ENCODE measurements at places on chromosomes 4 and X.
A peak's percentile ranks its signal among the peaks of the same experiment; 100 is the strongest.

- no peak for DNase-seq
Measured at GRCh38 chr4:122785099-122785498, 41.5 kb upstream of the FGF2 start.

GRCh38 chr4:84967243-84967690 lies 777 bp upstream of the WDFY3 start:
- no peak for DNase-seq

DNA sequence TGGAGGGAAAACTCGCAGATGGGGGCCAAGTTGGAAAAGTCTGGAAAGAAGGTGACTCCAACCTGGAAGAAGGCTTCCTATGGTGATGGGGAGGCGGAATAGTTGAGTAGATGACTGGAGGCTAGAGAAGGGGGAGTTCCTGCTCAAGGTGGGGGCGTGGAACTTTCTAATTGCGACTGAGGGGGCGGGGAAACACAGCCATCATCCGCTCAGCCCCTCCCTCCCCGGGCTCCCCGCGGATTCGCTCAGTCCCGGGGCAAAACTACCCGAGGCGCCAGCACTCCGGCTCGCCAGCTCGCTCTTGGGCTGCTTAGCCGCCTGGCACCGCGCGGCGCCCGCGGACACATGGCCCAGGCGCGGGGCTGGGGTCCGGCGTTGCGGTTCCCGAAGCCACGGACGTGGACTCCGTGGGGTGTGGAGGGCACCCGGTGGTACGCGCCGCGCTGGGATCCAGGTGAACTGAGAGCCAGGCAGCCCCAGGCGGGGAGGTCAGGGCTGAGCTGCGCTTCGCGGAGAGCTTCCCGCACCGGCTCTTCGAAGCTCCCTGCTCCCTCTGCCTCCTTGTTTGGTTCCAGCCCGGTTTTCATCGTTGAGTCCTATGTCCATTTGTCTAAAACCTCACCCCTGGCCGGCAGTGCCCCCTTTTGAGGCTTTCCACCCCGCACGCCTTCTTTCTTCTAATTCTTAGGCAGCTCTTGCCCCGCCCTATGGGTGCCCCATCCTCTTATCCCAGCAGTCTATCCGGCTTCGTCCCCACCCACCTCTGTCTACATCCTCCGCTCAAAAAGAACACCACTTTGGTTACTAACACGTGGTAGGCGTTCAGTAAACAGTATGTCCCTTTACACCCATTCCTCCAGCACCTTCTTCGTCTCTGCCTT lies 38.9 kb downstream of the STARD8 start:
- DNase-seq: no peak

GRCh38 chr4:166903408-166903807 lies 330.9 kb downstream of the SPOCK3 start:
- DNase-seq: no peak

- no peak for DNase-seq
Measured at GRCh38 chr4:38014421-38014852, 54.2 kb downstream of the PTTG2 start.

- no peak for DNase-seq
Measured at GRCh38 chrX:42149765-42150164, 226.4 kb upstream of the CASK start.

GRCh38 chr4:1354136-1354982 lies 7.4 kb downstream of the UVSSA start:
- DNase-seq: no peak

GRCh38 chrX:2316534-2316933 lies 184.2 kb downstream of the DHRSX start:
- DNase-seq: no peak

GRCh38 chr4:56757821-56758411 lies 63.6 kb downstream of the SPINK2 start:
- peak; percentile 17 for DNase-seq

DNA sequence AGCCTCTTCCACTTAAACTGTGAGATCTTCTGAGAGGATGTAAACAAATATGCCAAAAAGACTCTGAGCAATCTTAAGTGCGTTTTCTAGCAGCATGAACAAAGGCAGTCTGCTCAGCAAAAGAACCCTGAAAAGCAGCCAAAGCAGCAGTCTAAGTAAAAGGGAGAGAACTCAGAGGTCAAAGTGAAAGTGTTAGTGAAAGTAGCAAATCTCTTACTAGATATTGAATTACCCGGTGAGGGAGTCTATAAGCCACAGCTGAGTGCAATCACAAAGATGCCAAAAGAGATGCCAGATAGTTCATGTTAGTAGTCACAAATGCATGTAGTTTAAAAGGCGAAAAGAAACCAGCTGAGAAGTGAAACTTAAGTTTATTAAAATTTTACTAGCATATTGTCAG lies 7.9 kb upstream of the GNRHR start:
- no peak for DNase-seq

- DNase-seq: no peak
Measured at GRCh38 chr4:6868386-6868785, 41.2 kb upstream of the TBC1D14 start.

DNA sequence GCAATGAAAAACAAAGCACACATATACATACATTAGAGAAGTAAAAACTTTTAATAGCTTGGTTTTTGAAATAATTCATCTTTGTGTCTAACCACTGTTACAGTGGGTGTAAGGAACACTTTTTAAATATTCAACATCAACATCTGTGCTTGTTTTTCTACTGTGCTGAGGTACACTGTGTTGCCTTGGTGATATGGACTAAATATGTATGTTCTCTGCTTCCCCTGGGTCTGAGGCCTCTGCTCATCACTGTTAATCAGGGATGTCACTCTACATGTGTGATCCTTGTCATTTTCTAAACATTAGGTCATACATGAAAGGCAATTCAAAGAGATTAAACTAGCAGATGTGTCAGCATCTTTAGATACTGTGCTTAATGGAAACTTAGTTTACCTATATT lies 10.9 kb downstream of the MCTS1 start:
- no peak for DNase-seq

- DNase-seq: no peak
Measured at GRCh38 chr4:173074501-173074946, 94.1 kb upstream of the GALNT7 start.

- no peak for DNase-seq
Measured at GRCh38 chrX:72041176-72041575, 90.5 kb downstream of the RTL5 start.

GRCh38 chr4:156476359-156476758 lies 495.2 kb downstream of the PDGFC start:
- DNase-seq: no peak

DNA sequence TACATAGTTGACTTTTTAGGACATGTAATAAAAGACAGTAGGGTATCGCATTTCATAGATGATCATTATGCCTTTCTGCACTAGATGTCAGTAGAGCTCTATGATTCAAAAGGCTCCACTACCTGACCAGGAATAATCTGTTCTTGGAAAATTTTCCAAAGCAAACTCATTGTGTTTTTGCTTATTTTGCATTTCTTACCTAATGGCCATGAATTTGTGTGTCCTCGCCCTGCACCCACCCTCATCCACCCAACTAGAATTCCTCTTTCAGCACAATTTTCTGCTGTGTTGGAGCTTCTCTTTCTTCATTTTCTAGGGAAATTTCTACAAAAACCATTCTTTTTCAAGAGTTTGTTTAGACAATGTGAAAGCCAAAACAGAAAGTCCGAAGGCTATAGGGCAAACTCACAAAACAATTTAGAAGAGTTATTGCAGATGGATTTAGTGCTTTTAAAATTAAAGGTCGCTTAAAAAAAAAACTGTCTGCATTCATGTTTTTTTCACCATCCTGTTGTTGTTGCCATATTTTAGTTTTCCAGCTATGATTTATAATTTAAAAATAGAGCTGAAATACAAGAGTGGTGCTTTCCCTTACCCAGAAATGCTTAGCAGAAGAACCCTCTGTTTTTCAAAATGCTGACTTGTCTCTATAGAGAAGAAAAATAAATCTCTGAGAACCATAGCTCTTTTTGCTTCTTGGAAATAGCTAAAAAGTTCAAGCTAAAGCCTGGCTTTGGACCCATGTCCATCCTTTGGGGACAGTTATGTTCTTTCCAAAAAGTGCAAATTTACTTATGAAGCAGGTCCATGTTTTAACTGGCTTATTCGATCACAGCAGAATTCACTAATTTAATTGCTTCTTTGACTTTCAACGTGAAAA lies 183.7 kb downstream of the SPATA18 start:
- DNase-seq: no peak

DNA sequence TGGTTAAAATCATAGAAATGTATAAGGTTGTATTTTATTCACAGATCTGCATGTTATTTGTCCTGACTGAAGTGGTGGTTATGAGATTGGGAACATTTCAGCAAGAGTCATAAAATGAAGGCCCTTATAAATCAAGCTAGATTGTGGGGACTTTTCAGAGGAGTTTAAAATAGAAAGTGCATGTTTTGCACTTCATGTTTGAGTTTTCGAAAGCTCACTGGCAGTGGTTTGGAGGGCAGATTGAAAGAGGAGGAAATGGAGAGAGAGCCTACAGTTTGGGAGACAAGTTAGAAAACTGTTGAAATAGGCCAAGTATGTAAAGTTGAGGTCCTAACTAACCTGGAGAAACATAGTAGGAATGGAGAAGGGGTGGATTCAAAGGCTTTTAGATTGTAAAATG lies 124.9 kb downstream of the KDM6A start:
- no peak for DNase-seq

DNA sequence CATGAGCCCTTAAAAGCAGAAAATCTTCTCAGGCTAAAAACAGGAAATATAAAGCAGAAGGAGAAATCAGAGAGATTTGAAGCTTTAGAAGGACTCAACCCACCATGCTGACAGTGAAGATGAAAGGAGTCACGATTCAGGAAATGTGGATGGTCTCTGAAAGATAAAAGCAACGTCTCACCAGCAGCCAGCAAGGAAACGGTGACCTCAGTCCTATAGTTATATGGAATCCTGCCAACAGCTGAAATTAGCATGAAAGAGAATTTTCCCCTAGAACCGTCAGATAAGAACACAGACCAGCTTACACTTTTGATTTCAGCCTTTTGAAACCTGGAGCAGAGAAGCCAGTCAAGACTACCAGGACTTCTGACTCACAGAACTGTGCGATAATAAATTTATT lies 715.7 kb upstream of the HTR2C start:
- no peak for DNase-seq

GRCh38 chrX:39731735-39732134 lies 366.0 kb downstream of the BCOR start:
- DNase-seq: no peak

DNA sequence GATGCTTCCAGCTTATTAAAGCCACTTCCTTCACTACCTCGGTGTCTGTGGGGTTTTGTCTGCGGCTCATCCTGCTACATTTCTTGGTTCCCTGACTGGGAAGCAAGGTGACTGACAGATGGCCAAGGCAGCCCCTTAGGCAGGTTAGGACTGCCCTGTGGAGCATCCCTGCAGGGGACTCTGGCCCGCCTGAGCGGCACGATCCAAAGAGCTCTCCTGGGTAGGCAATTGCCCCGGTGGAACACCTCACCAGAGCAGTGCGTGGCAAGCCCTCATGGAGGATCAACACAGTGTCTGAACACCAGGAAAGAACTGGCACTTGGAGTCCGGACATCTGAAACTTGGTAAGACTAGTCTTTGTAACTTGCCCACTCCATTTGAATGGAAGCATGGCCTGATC lies 1143.4 kb downstream of the ARAP2 start:
- DNase-seq: no peak

- DNase-seq: no peak
Measured at GRCh38 chr4:54731552-54731951, 73.8 kb downstream of the KIT start.

- no peak for DNase-seq
Measured at GRCh38 chr4:81375745-81376144, 96.0 kb downstream of the RASGEF1B start.

DNA sequence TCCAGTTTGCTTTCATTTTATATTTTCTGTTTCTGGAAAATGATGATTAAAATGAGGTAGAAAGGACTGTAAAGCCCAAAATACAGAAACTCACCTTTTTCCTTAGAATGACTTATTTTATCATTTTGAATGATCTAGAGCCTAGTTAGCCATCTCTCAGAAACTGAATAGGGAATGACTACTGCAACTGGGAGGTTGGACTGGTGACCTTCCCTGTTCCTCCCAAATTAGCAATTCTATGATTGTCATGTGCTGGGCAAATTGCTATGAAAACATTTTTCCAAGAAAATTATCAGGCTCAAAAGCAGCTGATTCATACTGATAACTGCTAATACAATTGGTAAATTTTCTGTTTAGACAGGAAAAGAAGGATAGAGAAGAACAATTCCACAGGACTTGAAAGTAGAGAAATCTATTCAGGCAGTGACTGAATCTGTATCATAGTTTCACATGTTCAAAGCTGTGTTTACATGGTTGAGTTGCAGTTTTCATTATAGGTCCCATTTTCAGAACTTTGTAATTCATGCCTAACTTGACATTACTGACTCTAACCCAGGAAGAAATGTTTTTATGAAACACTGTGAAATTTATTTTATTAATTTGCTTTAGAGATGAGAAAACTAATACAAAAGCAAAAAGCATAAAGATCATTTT lies 43.4 kb upstream of the SEC24B start:
- no peak for DNase-seq

GRCh38 chr4:85569730-85570299 lies 94.9 kb downstream of the ARHGAP24 start:
- DNase-seq: no peak

DNA sequence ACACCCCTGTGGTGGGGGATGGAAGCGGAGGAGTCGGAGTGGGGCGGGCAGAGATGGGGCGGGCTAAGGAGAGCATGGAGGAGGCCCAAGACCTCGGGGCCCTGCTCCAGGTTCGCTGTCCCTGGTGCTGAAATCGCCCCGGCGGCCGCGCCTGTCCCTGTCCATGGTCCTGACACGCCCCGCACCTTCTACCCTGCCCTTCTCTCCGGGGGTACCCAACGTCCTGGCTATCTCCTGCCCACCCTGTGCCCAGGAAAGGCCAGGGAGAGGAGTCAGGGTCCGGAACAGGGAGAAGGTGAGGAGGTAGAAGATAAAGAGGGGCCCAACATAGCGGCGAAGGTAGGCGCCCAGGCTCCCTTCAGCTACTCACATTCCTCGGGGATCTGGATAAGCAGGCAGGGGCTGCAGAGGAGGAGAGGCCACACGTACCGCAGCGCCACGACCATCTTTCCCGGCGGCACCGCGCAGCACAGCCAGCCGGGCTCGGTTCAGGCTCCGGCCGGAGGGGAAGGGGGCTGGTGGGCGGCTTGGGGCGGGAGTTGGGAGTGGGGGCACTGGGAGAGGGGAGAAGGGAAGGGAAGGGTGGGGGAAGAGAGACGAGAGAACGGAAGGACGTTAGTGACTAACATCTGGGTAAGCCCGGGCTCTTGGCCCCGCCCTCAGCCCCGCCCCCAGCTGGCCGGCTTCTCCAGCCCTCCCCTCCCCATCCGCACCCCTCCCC lies 10.4 kb downstream of the L1CAM start:
- DNase-seq: peak; percentile 45

DNA sequence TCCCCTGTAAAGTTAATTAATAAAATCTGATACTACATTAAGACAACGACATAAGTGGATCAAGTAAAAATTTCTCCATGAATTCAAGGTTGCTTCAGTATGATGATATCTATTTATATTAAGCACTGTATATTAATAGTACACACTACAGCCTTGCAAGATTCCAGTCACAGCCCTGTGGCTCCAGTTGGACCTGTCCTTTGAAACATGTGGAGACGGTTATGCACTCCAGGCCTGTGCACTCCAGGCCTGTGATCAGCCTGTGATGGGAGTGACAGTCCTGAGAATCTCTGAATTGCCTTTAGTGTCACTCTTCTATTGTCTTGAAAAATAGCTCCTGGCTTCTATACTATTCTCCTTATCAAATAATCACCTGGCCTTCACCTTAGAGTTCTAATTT lies 981.1 kb upstream of the AGA start:
- no peak for DNase-seq

GRCh38 chr4:118774321-118774720 lies 61.6 kb downstream of the SEC24D start:
- DNase-seq: no peak

- no peak for DNase-seq
Measured at GRCh38 chrX:53319614-53320542, 38.5 kb upstream of the IQSEC2 start.

GRCh38 chrX:139815771-139816170 lies 107.8 kb upstream of the MCF2 start:
- DNase-seq: no peak

Measured in stimulated activated CD8-positive, alpha-beta memory T cell treated with anti-CD3 and anti-CD28 coated beads, Interleukin-7, amount 100 ng/mL, for 1 hour (primary cell).